ENCODE measurements at places on chromosomes 2 and 18. TPM values are rescaled to one million over a fixed set of nuclear protein-coding genes. Genes with fewer than 3 reads are reported as not detected.

RTP5 gene
- polyA plus RNA-seq = 0.09 TPM

GRCh38 chr2:7523481-7524120 is 606.4 kb downstream of the RNF144A start:
- no peak for DNase-seq

- DNase-seq = no peak
Observed at GRCh38 chr2:10344105-10345066, 41.7 kb downstream of the HPCAL1 start.

SOX11 gene
- 19.4 TPM for polyA plus RNA-seq

ZNF385B gene
- polyA plus RNA-seq = 12.1 TPM

GRCh38 chr2:166070231-166070630 is 57.6 kb downstream of the SCN1A start:
- no peak for DNase-seq

ICOS gene
- not detected for polyA plus RNA-seq

CCDC74A gene
- polyA plus RNA-seq = 16.6 TPM

ALPG gene
- not detected for polyA plus RNA-seq

DNA sequence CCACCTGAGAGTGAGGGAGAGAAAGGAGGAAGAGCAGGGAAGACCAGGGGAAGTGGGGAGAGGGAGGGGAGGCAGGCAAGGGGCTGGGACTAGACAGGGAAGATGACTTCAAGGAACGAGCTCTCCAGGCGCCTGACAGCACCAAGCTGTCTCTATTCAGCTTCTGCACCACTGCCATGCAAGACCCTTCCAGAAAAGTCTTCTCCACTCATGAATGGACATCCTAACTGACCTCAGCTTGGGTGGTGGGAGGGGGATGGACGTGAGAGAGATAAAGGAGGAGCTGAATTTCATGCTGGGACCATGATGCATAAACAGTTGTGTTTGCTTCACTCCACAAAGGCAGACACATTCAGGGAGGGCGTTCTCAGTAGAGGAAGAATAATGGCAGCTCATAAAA is 206.4 kb upstream of the ARL4C start:
- no peak for DNase-seq

TMEM200C gene
- polyA plus RNA-seq = 2.3 TPM

DNA sequence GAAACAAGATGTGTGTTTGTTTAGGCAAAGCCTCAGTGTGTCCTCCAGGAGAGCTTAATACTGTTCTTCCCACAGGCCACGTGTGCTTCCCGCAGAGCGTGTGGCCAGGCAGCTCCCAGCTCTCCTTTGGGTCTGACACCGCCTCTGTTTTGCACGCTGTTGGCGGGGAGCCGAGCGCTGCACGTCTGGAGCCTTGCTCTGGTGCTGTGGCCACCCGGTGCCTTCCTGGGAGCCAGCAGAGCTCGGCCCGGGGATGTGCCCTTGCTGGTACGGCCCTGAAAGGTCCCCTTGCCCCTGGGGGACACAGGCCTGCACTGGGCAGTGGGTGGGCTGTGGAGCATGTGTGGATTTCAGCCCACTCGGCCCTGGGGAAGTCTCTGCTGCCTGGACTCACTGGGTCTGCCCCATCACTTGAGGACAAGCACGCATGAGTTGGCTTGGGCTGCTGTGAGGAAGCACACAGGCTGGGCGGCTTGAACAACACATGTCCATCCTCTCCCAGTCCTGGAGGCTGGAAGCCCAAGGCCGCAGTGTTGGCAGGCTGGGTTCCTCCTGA is 160.7 kb upstream of the HDAC4 start:
- no peak for DNase-seq

TMEM237 gene
- polyA plus RNA-seq = 47.7 TPM

COL4A4 gene
- polyA plus RNA-seq = 40.6 TPM

DNA sequence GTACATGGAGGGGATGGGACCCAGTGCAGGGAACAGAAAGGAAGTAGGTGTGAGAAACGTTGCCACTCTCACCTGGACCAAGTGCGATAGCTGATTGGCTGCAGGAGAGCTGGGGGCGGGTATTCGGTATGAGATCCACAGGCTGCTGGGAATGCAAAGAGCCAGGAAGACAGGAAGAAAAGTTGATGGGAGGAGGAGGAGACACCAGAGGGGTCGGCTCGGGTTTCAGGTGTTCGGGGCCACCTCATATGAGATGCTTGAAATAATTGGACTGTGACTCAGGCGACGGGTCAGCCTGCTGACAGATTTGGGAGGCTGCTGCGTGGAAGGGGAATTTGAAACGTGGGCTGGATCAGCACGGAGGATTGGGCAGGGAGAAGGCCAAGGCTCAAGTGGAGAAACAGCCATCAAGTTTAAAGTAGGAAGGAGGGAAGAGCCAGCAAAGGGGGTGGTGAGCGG is 65.1 kb downstream of the MRPS9 start:
- peak; percentile 69 for DNase-seq

DNA sequence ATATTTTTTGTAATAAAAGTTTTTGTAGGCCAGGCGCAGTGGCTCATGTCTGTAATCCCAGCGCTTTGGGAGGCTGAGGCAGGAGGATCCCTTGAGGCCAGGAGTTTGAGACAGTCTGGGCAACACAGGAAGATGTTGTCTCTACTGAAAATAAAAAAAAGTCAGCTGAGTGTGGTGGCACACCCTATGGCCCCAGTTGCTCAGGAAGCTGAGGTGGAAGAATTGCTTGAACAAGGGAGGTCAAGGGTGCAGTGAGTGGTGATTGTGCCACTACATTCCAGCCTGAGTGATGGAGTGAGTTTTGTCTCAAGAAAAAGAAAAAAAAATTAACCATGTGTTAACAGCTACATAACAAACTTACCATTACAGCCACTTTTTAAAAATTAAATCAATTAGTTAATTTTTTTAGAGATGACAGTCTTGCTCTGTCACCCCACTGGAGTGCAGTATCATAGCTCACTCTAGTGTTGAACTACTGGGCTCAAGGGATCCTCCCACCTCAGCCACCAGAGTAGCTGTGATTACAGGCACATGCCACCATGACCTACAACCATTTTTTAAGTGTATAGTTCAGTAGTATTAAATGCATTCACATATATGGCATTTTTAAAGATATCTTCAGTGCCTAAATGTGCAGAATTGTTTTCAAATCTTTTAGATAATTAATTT is 67.2 kb upstream of the ACYP2 start:
- DNase-seq = no peak
